ENCODE measurements at places on chromosomes 2 and 18.

- DNase-seq: no peak
These were observed 469.6 kb downstream of the TGIF1 start for GRCh38 chr18:3919396-3920061.

GRCh38 chr2:29611261-29611660 lies 310.1 kb downstream of the ALK start:
- DNase-seq: no peak

DNA sequence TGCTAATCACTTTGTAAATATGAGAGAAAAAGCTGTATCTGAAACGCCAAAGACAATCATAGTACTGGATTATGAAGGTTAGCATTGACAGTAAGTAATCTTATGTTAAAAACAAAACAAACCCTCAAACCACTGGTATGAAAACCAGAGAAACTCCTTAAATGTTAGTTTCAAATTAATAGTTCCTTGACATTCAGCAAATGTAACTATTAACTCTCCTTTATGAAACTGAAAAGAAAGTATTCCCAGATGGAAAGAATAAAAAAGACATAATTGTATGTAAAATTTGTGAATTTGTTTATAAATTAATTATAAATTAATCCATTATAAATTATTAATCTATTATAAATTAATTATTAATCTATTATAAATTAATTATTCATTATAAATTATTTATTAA lies 12.3 kb downstream of the FASTKD1 start:
- DNase-seq: no peak

- DNase-seq: no peak
These were observed 90.5 kb downstream of the ASAP2 start for GRCh38 chr2:9297156-9297555.

DNA sequence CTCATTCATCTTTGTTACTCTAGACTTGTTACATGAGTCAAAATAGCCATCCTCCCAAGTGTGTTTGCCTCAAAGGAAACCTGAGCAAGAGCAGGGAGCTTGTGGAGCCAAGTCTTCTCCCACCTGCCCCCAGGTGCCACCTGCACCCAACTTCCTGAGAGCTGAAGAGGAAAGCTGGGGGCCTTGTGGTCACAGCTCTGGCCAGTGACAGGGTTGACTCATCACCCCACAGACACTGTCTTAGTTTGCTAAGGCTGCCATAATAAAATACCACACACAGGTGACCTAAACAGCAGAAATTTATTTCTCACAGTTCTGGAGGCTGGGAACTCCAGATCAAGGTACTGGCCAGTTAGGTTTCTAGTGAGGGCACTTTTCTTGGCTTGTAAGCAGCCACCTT lies 99.6 kb downstream of the TPGS2 start:
- DNase-seq: no peak

- DNase-seq: peak; percentile 52
These were observed 14.2 kb upstream of the SFXN5 start for GRCh38 chr2:73085691-73086090.

DNA sequence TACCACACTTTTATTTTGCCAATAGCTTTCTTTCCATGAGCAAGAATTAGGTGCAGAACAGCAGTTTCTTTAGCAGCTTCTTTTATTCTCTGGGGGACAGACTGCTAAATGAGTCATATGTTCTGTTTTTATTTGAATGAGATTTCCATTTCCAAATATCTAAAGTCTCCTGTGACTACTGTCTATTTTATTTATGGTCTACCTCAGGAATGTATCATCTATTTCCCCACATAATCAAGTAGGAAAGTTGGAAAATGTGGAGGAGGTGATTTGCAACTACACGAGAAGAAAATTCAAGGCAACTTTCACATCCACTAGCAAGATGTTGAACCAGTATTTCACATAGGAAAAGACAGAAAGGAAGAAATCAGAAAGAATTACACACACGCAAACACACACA lies 139.9 kb upstream of the MEX3C start:
- DNase-seq: no peak

GRCh38 chr2:50260886-50261285 lies 771.0 kb downstream of the NRXN1 start:
- DNase-seq: no peak

DNA sequence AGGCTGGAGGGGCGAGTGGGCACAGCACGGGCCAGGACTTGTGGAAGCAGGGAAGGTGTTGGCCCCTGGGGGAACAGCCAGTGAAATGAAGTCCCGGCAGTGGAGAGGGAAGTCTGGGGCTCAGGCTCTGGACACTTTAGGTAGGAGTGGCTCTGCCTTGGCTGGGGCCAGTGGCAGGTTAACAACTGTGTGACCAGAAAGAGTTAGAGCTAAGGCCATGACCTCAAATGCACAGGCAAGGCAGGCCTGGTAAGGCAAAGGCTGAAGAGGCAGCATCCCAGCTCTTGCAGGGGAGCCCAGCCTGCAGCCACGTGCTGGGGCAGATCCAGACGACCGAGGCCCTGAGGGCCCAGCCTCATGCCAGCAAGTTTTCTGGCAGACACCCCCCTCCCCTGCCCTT lies 21.5 kb downstream of the PCARE start:
- no peak for DNase-seq

DNA sequence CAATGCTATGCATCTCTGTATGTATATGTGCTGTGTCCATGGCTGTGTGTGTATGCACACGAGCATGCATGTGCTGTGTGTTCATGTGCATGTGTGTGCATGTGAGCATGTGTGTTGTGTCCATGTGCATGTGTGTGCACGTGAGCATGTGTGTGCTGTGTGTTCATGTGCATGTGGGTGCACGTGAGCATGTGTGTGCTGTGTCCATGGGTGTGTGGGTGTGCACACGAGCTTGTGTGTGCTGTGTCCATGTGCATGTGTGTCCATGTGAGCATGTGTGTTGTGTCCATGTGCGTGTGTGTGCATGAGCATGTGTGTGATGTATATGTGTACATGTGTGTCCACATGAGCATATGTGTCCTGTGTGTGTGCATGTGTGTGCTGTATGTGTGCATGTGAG lies 414.4 kb upstream of the SALL3 start:
- no peak for DNase-seq

DNA sequence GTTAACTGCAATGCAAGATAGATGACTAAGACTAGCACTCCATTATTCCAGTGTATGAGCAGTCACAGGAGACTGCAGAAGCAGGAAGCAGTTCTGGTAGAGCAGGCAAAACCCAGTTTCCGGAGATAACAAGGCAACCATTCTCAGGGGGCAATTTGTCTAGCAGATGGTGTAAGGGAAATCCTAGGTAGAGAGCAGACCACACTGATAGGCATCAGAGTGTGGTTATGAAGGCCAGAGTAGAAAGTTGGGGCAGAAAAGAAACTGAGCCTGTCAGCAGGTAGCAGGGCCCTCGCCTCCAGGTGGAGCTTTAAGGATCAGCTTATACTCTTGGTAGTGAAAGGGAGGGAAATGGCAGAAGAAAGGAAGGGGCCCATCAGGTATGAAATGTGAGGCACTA lies 164.4 kb downstream of the PDE11A start:
- no peak for DNase-seq

GRCh38 chr18:21191596-21192307 lies 50.3 kb upstream of the GREB1L start:
- DNase-seq: peak; percentile 70

- DNase-seq: no peak
These were observed 236.1 kb downstream of the CDH20 start for GRCh38 chr18:61569176-61569892.

DNA sequence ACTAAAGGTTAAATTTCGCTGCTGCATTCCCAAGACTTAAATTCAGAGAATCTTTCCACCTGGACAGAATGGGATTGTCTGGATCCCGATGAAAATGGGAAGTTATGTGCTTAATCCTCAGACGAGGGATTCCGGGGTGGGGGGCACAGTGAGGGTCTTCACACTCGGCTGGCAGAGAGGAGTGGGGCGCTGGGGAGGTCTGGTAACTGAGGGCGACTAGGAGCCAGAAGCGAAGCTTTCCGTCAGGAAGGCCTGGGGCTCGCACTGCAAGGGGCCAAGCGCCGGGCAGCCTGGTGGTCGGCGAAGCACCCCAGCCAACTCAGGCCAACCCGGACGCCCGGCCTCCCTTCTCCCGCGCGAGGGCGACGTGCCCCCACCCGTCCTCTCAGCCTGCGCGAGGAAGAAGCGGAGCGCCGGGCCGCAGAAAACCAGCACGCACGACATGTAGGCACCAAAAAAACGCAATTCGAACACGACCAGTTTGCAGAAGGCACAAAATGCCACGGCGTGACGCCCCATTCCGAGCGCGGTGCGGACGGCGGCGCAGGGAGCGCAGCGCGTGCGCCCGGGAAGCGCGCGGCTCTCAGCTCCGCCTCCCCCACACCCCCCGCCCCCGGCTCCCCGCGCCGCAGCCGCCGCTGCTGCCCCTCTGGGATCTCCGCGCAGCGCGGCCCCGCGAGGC lies 188.1 kb downstream of the ZEB2 start:
- no peak for DNase-seq

DNA sequence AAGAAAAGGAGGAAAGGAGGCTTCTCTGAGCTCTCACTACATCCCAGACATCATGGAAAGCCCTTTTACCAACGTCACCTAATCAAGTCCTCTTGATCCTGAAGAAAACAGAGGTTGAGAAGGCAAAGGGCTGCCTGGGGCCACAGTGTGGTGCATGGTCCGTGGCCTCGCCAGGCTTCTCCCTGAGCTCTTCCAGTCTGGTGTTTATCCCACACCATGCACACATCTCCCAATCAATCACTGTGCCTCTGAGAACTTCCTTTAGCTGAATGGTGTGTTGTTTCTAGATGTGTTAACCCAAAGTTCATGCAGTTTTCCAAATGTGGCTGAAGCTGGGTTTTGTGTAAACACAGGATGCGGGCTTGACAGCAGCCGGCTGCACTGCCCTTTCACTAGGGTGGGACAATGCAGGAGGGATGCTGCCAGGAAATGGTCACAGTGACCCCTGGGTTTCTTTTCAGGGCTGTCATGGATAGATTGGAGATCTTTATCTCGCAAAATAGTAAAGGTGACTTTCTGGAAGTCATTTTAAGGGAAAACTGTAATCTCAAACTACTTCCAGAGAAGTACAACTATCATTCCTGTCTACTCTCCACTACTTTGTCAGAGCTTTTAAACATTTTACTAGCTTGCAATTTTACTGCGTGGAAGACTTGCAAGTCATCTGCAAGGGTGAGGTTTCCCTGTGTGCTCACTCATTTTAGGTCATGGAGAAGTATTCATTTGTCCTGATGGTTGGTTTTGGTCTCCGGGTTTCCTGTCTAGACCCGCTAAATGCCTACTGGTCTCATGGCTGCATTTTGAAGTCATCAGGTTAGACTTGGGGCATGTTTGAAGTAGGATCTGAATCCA lies 54.6 kb downstream of the IL1R2 start:
- DNase-seq: no peak
